ENCODE measurements at places on chromosomes 12 and 14.

DNA sequence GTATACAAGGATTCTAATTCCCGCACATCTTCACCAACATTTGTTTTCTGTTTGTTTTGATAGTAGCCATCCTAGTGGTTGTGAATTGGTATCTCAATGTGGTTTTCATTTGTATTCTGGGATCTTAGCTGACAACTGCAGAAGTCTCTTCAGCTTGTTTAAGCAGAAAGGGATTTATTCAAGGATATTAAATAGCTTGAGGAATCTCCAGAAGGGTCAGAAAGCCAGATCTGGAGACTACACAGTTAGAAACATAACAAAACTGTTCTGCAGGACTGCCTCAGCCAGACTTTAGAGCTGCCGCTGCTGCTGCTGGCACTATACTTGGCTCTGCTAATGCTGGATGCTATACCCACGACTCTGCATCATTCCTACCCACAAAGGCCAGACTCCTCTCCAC lies 13.4 kb upstream of the CDKL1 start:
- no peak for DNase-seq

DNA sequence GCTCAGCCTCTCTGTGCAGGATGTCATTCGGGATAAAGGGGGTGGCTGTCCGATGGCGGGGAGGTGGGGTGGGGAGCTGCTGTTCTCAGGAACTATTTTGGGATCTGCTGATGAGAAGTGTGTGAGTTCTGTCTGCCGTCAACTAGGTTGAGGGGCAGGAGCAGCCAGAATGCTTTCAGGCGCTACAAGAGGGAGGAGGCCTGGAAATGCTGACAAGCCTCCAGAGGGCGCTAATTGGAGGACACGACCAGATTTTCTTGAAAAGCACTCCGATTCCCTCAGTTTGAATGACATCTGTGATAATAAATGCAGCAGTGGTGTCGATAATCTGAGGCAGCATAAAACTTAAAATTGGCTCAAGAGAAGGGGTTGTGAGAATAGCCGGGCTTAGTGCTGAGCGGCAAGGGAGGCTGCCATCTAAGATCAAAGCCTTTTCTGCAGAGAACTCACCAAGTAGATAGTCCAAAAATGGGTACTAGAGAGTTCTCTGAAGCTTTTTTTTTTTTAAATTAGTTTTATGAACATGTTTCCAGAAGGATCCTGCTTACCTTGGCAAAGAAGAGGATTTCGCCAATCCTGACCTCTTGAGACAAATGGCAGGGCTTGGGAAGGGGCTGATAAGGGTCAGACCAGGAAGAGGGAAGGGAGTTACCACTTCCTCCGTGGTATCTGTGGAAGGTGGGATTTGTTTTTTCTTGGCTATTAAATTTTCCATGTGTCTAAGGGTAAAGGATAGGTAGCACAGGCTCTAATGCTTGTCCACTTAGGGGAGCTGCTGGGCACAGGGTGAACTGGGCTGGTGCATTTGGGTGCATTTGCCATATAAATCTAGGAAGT lies 94.4 kb downstream of the CRACR2A start:
- no peak for DNase-seq

DNA sequence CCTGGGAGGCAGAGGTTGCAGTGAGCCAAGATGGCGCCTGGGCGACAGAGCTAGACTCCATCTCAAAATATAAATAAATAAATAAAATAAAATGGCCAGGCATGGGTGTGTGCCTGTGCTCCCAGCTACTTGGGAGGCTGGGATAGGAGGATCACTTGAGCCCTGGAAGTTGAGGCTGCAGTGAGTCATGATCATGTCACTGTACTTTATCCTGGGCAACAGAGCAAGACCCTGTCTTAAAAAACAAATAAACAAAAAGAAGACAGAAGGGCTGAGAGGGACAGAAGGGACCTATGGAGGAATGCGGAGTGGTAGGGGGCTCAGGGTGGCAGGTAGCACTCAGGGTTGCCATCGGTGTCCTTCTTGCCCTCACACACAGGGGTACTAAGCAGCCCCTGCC lies 40.8 kb downstream of the PRPF40B start:
- DNase-seq: no peak

- DNase-seq: no peak
Measured at GRCh38 chr12:100197486-100197885, 3.1 kb upstream of the ACTR6 start.

DNA sequence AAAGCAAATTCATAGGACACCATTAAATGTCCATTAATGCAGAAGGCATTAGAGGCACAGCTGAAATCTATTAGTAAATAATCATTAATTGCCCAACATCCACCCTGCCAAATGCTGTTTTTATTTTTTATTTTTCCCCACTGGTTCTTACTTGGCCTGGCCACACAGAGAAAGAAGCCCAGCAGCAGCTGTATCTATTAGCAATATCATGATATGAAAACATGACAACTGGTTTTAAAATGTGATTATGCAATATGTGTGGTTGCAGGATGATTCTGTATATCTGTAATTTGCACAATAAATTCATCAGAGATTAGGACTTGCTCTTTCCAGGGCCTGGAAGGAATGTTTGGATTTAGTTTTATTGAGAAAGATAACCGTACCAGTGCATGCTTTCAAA lies 44.9 kb downstream of the SIX6 start:
- no peak for DNase-seq

- no peak for DNase-seq
Measured at GRCh38 chr12:76547526-76547925, 12.0 kb downstream of the OSBPL8 start.

DNA sequence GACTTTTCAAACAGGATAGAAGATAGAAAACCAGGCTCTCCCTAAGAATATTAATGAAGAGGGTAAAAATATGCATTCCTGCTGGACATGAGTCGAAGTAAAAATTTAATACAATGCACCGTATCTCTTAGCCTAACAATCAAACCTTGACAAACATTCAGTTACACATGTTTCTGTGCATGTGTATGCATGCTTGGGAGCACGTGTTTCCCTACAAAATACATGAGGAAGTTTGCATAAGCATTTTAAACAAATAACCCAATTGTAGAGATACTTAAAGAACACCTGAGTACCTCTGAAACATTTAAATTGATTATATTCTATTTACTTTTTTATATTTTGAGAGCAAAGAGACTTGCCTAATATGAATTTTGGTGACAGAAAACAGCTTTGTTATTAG lies 1763.7 kb upstream of the SEL1L start:
- DNase-seq: no peak

DNA sequence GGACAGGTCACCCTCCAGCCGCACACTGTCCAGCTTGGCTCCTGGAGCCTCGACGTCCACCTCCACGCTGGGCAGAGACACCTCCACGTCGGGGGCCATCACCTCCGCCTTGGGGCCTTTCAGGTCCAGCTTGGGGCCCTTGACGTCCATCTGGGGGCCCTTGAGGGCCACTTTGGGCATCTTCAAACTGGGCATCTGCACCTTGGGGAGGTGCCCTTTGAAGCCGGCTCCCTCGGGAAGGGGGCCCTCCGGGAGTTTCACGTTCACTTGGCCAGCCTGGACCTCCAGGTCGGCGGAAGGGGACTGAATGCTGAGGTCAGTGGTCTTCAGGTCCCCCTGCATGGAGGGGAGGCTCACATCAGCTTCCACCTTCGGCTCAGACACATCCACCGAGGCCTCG lies 25.3 kb downstream of the PLD4 start:
- no peak for DNase-seq

DNA sequence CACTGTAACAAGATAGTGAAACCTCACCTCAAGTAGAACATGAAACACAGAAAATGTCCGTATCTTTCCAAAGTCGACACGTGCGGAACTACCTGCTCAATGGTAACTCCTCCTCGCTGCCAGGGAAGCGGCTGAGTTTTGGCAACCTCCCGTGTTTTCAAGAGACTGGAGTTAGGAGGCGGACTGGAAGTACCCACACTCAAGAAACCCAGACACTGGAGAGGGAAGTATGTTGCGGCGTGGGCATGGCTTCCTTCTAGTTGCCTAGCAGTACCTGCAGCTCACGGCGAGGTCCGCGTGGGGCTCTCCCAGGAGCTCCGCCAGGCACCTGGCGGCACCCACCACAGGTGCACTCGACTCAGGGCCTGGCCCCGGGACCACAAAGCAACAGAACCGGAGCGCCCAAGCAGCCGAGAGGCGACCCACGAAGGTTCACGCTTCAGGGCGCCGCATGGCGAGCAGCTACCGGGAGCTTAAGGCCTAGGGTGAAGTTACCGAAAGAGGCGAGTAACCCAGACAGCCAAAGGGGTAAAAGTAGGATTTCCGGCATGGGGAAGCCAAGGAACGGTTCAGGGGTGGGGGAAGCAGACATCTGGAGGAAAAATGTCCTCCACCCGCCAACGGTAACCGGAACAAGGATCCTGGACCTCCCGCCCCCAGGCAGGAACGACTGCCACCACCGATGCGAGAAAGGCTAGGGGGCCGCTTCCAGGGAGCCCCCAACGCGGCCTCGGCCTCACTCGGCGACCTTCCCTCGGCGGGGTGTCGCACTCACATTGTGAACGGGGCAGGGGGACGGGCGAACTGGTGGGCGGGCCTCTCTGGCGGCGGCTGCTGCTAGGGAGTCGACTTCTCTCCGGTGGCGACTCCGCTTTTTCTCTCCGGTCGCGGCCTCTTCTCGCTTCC lies 608 bp downstream of the PTGES3 start:
- peak; percentile 44 for DNase-seq

GRCh38 chr12:68199127-68199526 lies 26.5 kb downstream of the IL26 start:
- no peak for DNase-seq
